Urothelium cell line (cell line): ENCODE measurements at places on chromosomes 11 and 22.

- no peak for DNase-seq
Measured at GRCh38 chr11:83007477-83007876, 64.2 kb downstream of the RAB30 start.

DNA sequence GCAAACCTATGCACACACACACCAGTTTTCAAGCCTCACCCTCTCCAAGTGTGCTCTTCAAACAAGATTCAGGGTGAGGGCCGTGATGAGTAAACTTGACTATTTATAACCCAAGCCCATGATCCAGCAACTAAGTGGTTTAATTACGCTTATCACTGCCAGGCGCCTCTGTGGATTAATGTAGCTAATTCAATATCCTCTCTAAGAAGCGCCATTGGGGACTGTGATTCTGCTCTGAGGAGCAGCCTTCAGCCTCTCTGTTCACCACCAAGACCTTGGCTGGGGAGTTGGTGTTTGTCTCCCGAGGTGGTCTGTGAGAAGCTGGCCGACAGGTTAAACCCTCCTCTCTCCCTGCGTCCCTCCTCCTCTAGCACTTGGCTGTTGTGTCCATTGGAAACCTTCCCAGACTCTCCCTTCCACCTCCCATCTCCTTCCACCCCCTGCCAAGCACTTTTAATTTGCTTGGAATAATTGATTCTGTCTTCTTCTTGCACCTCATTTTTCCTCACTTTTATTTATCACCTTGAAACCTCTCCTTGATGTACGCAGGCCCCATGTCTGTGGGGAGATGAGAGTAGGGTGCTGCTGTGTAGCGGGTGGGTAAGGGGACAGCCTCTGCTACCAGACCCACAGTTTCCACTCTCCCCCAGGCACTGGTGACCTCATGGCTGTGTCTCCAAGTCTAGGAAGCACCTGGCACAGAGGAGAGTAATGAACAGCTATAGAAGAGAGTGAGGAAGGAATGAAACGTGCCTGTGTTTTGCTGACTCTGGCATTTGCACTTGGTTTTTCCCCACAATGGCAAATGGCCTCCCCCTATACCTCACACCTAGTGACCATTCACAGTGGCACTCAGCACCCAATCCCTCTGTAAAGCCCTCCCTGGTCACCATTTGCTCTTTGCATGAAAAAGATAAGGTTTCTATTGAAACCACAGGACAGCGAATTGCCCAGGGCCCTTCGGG, 236.6 kb downstream of the GRIK4 start:
- no peak for DNase-seq

GRCh38 chr22:28021116-28021997, 102.3 kb upstream of the PITPNB start:
- no peak for DNase-seq

GRCh38 chr11:5665051-5665570, 19.8 kb downstream of the TRIM5 start:
- DNase-seq = no peak

DNA sequence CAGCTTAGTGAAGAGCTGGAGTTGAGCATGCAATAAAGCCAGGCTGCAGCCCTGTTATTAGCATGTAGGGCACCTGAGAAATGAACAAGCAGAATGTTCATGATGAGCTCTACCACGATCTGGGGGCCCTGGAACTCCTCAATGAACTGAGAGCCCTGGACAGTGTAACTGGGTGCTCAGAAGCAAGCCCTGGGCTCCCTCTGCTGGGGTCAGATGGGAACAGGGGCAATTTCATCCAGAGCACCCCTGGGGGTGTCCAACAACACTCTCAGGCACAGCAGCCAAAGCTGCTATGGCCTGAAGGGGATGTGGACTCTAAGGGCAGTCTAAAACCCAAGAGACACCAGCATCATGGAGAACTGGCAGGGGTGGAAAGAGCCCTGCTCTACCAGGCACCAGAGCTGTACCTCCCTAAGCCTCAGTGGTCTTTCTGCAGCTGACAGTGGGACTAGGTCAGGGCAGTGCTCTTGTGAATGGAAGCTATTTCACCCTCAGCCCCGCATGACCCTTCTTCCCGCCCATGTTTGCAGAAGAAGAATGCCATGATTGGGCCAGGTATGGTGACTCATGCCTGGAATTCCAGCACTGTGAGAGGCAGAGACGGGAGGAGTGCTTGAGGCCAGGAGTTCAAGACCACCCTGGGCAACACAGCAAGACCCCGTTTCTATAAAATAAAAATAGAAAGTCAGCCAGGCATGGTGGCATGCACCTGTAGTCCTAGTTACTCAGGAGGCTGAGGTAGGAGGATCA, 28.9 kb downstream of the THOC5 start:
- peak; percentile 31 for DNase-seq

DNA sequence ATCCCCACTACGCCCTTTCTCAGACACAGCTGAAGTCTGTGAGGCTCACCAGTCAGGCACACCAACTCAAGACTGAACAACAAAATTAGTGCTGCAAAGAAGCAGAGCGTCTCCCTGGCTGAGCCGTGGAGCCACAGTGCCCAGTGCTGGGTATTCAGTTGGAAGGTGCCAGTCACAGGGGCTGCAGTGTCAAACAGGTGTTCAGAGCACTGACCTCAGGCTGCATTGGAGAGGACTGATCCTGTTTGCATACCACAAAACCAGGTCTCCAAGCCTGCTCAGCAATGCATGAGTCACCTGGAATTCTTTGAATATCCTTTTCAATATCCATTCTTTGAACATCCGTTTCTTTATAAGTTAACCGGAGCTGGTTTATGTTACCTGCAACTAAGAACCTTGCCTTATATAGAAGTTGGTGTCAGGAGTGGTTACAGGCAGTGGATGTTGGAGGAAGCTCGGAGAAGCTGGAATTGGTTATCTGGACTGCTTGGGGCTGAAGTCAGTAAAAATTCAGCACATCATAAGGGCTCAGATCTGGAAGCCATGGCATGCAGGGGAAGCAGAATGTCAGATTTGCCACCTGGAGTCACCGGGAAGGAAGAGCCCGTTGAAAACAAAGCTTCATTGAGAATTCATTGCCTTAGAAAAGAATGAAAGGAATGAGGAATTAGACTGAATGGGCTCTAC, 30.3 kb downstream of the PDGFB start:
- DNase-seq = peak; percentile 88

- no peak for DNase-seq
Measured at GRCh38 chr22:44404341-44405020, 91.7 kb upstream of the SHISAL1 start.

GRCh38 chr11:11570823-11571222, 51.0 kb downstream of the GALNT18 start:
- no peak for DNase-seq

DNA sequence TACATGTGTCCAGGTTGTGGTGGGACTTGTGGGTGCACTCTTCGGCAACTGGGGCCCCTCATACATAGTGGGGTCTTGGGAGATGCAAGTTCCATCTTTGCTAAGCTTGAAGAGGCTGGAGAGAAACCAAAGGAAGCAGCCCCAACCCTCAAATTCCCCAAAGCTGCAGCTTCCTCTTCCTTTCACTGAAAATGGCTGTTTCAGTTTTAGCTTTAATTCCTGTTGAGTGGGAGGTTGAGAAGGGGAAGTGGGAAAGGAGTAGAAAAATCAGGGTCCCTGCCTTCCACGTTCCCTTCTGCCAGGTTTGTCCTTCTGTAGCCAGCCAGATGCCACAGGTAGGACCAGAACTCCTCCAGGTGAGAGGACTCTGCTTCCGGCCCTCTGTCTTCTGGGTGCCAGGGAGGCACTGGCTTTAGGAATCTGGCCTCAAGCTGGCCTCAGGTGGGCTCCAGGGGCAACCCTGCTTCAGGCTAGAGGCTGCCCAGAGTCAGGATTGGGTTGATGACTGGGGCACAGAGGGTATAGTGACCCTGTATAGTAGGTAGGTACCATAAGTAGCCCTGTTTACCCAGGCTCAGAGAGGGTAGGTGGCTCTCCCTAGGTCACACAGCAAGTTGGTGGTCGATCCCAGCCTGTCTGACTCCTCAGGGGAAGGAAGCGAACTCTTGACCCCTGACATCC, 16.2 kb downstream of the P2RY6 start:
- DNase-seq = no peak

- DNase-seq = no peak
Measured at GRCh38 chr11:92870196-92870832, 99.1 kb upstream of the MTNR1B start.

GRCh38 chr11:66157182-66157864, 87.3 kb downstream of the PACS1 start:
- DNase-seq = no peak

DNA sequence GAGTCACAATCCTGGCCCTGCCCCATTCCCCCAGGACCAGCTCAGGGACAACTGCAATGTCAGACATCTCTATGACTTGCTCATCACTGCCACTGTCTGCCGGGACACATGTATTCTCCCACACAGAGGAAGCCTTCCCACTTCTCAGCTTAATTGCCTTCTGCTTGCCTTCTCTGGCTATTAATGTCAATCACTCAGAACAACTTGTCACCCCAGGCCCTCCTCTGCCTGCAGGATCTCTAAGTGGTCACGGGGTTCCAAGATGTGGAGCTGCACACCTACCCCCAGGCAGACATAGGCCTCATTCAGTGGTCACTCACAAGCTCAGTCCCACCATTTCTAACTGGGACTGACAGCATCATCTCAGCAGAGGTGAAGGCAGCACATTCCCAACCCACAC, 15.1 kb downstream of the PLEKHA7 start:
- no peak for DNase-seq

- peak; percentile 83 for DNase-seq
Measured at GRCh38 chr11:16785520-16786128, 47.2 kb downstream of the C11orf58 start.

GRCh38 chr22:29320546-29320945, 5.0 kb upstream of the RASL10A start:
- DNase-seq = no peak

- no peak for DNase-seq
Measured at GRCh38 chr11:66479394-66480116, 679 bp upstream of the DPP3 start.

- DNase-seq = no peak
Measured at GRCh38 chr22:47446331-47446730, 683.9 kb downstream of the TBC1D22A start.
